ENCODE measurements at places on chromosomes 16 and 17.

GRCh38 chr16:52460639-52461178, 86.2 kb downstream of the TOX3 start:
- no peak for DNase-seq

DNA sequence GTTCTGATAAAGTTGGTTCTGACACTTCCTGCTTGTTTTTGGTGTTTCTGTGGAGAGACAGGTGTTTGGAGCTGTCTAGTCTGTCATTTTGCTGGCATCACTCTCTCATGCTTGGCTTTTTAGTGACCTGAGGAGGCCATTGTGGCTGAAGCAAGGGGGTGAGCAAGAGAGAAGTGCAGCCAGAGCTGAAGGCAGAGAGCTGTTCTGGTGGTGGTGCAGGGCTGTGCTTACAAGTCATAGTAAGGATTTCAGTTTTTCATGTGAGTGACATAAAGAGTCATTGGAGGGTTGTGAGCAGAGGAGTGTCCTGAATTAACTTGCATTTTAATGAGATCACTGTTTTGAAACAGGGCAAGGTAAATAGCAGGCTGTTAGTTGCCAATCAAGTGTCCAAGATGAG, 97.5 kb downstream of the CHD9 start:
- no peak for DNase-seq

- no peak for DNase-seq
Measured at GRCh38 chr17:66448026-66448639, 145.7 kb downstream of the PRKCA start.

- peak; percentile 53 for DNase-seq
Measured at GRCh38 chr16:53503991-53504663, 1.1 kb upstream of the AKTIP start.

GRCh38 chr16:87392821-87393679, 914 bp downstream of the MAP1LC3B start:
- no peak for DNase-seq

- no peak for DNase-seq
Measured at GRCh38 chr17:41939044-41939692, 8.8 kb downstream of the ODAD4 start.

- DNase-seq = no peak
Measured at GRCh38 chr16:52074133-52074532, 472.8 kb downstream of the TOX3 start.

GRCh38 chr16:72836985-72837384, 210.9 kb downstream of the ZFHX3 start:
- no peak for DNase-seq

DNA sequence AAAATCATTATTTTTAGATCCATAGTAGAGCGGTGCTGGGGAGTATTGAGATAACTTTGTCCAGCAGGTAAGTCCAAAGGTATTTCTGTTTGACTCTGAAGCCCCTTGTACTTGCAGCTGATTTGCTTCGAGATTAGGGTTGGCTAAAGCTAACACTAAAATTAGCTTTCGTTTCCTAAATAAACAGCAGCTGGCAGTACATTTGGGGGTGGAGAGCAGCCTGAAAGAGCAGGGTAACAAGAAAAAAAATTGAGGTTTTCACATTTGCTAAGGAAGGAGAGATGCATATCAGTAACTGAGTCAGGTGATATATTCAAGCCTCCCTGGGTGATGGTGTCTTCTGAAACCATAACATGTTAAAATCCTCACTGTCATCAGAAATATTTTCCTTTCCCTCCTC, 37.4 kb upstream of the TMC5 start:
- DNase-seq = no peak

DNA sequence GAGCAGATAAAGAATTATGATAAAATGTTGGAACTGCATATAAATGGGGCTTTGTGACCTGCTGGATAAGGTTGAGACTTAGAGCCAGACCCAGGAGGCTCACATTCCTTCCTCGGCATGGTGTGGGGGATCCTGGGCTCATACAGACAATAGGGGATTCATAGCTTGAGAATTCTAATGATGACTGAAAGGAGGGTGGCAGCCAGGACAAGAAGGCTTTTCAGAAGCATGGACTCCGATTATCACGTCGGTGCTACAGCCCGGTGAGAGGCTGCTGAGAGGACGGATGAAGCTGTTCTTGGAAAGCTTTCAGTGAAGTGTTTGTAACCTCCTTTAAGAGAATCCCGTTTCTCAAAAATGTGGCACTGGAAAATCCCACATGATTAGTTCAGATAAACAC, 167.2 kb downstream of the ANKFN1 start:
- no peak for DNase-seq

GRCh38 chr16:65959983-65960382, 406.5 kb upstream of the CDH5 start:
- DNase-seq = no peak

GRCh38 chr17:68539548-68540467, 27.6 kb downstream of the PRKAR1A start:
- no peak for DNase-seq

GRCh38 chr17:49574323-49574781, 1.3 kb upstream of the NXPH3 start:
- DNase-seq = no peak

GRCh38 chr17:75876190-75876937, 2.0 kb downstream of the TRIM47 start:
- DNase-seq = peak; percentile 52

DNA sequence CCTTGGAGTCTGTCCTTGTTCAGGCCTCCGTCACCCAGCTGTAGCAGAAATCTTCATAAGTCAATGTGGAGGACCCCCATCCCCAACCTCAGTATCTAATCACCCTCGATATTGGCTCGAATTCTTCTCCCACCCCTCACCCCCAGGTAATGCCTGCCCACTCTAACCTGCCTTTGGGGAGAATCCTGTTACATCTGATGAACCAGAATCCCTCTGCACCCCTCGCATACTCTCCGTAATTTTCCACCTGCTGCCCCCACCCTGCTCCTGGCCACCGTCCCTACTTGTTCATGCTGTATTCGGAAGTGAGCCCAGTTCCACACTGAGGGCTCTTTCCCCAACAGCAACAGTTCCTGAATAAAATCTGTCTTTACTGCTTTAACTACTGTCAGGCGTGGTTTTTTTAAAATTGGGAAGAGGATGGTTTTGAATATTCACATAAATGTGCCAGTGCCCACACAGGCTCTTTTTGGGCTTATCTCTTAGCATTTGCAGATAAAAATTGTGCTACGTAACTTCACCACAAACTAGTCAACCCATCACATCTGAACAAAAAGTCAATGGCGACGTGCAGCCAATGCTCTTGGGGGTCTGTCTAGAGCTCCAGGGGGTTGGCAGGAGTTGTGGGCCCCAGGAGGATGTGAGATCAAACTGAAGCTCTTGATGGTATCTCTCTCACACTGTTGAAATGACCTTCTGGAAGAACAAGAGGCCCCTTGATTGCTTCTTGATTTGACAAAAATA, 73.7 kb downstream of the NETO2 start:
- DNase-seq = no peak

GRCh38 chr17:4920351-4921048, 11.6 kb upstream of the GP1BA start:
- DNase-seq = no peak

GRCh38 chr16:50522324-50522723, 25.9 kb upstream of the NKD1 start:
- no peak for DNase-seq

- no peak for DNase-seq
Measured at GRCh38 chr16:51869176-51869575, 677.8 kb downstream of the TOX3 start.

- no peak for DNase-seq
Measured at GRCh38 chr17:6145946-6146345, 75.8 kb downstream of the WSCD1 start.
